NCI-H510A treated with DMSO at 0.1 percent for 48 hours (cell line): ENCODE measurements at places on chromosomes 5 and 9.

DNA sequence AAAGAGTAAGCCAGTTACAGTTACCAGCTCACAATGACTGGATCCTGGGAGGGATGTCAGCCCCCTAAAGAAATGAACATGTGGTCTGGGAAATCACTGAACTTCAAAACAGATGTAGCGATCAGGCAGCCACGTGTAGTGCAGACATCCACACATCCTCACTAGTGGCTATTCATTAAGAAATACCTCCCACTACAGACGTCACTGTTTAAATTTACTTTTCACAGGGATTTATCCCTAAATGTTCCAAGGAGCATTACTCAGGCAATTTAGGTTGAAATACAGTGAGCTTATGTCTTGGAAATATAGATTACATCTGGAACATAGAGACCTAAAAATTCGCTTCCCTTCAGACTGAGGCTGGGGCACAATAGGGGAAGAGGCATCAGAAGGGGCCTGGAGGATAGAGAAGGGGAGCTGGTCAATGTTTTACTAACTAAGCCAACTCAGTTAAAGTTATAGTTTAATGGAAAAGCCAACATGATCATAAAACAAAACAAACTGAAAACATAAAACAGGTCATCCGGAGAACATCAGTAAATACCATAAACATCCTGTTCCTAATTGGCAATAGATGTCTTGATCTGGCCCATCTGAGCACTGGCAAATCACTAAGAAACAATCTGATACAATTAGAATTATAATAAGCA is 92.3 kb downstream of the FANCC start:
- DNase-seq = no peak

GRCh38 chr9:98017306-98017705 is 34.2 kb downstream of the ANP32B start:
- no peak for DNase-seq

GRCh38 chr5:131671994-131672655 is 37.1 kb upstream of the RAPGEF6 start:
- no peak for DNase-seq

DNA sequence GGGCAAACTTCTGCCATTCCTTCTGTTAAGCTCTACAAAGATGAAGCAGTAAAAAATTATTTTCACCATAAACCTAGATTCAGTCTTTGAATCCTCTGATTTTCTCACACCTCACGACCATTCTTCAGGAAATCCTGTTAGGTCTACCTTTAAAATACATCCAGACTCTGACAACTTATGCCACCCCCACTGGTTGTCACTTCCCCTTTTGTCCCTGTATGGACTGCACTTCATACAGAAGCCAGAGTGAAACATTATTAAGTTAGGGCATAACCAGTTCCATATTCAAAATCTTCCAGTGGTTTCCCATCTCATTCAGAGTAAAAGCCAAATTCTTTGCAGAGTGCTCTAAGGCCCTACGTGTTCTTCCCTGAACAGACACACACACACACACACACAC is 499.8 kb downstream of the RASEF start:
- no peak for DNase-seq

DNA sequence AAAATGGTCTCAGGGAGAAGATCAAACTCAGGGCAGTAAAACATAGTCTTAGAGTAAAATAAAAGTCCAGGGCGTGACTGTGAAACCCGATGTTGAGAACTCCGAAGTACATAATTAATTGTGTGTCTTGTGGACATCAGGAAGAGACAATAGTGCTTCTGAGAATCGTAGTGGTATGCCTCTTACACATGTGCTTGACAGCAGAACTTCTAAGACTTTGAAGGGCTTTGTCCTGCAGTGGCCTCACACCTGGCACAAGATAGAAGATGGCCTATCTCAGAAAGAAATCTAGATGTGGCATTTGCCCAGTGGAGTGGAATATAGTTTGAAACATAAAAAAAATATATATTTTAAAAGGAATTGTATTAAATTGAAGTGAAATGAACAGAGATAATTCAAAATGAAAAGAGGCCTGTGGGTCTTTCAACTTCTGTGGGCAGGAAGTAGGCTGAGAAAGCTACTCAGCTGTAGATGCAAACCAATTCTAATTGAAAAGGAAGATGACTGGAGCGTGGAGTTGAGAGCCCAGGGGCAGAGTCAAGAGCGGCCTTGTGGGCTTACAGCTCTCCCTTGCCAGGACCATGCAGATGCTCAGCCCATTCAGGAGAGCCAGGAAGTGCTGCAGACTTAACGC is 468.4 kb downstream of the KDM4C start:
- DNase-seq = no peak

- no peak for DNase-seq
Observed at GRCh38 chr5:42595597-42595996, 161.0 kb upstream of the CCDC152 start.

DNA sequence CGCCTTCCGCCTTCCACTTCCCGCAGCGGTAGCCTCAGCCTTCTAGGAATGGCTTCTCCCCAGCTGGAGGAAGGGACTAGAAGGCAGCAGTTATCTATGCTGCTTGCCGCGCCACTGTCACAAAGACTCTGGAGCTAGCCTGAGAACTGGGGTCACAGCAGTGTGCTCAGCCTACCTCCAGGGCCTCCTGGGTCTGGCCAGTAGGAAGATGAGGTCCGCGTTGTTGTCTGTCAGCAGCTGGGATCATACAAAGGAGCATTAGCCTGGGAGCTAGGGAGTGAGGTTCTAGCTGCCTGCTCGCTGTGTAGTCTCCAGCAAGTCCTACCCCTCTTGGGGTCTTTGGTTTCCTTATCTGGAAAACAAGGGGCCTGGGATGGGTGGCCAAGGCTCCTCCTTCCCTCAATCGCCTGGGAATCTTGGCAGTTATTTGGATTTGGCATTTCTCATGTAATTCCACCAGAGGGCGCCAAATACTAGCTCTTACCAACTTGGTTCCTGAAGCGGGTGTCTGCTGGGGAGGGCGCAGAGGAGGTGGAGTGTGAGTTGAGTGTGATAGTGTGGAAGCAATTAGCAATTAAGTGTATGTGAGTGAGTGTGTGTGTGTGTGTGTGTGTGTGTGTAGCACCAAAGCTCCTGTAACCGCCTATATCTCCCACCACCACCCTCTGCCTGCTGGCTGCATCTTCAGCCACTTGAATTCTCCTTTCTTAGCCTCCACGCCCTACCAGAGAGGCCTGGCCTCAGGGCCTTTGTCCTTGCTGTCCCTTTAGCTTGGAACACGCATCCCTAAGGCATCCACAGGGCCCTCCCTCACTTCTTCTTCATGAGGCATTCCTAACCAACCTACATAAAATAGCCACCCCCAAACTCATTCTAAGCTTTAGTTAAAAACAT is 97.1 kb downstream of the ENTREP1 start:
- DNase-seq = peak; percentile 87

- DNase-seq = no peak
Observed at GRCh38 chr5:1468629-1469527, 23.6 kb upstream of the SLC6A3 start.

DNA sequence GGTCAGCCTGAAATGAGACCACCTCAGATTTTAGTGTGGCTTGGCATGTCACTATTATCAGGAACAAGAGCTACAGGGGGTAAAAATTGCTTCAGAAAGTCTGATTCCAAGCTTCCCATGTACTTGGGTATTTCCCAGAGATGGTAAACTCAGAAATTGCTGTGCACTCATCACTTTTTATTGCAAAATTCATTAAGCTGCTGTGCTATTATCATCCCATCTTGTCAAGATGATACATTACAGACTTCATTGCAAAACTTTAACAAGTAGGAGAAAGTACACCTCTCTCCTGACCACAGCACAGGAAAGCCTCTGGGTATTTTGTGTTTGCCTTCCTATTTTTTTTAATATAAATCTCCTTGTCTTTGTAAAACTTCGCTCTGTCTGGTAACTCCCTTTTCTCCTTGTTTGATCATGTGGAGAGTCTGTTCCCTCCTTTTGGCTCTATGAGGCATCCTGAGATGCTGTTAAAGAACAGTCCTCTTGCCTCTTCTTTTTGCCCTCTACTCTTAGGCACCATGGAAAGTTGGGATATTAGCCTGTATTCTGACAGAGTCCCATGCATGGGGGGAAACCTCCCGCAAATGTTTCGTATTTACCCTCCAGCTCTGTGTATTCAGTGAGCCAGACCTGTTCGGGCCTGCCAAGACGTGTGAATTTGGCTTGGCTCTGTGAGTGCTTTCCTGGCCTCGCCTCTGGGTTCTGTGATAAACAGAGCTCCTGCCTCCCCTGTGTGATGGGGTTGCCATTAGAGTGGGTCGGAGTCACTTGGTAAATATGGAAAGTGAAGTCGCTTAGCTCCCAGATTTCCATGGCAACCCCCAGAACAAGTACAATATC is 260.7 kb downstream of the NR3C1 start:
- DNase-seq = peak; percentile 35

- peak; percentile 16 for DNase-seq
Observed at GRCh38 chr5:53425687-53426511, 54.5 kb upstream of the FST start.

DNA sequence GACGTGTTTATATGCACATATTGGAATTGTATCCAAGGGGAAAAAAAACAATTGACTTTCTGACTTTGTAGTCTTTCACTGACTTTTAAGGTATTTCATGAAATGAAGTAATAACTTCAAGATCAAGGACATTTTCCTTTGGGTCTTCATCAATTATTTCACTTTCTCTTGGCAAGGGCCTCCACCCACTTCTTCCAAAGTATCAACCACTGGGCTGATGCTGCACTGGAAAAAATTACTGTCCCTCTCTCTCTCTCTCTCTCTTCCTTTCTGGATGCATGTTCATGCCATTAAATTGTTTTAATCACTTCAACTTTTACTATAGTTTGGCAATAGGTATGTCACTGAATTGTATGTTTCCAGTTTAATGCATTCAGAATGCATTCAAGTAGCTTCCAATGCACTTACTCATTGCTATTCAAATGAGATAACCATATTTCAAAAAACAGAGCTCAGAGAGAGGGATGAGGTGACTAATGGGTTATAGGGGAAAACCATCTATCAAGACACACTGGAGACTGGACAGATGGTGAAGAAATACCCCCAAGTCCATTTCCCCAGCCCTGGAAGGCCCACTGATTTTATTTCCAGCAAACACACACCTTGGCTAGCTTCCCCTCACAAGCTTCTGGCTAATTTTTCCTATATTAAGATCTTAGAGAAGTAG is 585.3 kb downstream of the EBF1 start:
- DNase-seq = no peak

- DNase-seq = no peak
Observed at GRCh38 chr5:133996683-133997252, 8.0 kb downstream of the VDAC1 start.

DNA sequence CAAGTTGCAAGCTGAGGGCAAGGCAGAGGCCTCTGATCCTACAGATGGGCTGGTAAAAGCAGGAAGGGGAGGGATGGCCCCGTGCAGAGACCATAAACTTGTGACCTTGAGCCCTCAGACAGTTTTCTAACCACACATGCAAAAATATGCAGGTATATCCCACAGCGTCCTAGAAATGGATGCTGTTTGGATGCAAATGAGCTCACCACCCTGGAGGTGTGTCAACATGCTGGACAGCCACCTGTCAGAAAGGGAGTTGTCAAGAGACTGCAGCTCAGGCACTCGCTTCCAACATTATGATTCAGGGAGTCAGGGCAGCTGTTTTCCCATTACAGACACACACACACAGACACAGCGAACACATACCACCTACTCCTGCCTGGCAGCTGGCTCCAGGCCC is 97.3 kb upstream of the PANK3 start:
- DNase-seq = no peak

DNA sequence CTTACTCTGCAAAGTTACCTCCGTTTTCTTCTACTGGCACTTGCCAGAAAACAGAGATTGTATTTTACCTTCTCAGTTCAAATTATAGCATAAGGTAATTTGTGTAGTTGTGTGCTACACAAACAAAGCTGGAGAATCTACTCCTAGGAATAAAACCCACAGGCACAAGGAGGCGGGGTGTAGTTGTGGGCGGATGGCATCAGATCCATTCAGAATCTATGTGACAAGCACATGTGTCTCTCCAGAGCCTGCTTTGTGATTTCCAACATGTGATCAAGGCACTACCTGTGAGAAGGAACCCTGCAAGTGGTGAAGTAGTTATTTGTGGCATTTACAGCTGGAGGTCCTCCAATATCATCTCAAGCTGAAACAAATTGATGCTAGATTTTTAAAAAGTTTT is 39.0 kb downstream of the GAS1 start:
- DNase-seq = no peak

DNA sequence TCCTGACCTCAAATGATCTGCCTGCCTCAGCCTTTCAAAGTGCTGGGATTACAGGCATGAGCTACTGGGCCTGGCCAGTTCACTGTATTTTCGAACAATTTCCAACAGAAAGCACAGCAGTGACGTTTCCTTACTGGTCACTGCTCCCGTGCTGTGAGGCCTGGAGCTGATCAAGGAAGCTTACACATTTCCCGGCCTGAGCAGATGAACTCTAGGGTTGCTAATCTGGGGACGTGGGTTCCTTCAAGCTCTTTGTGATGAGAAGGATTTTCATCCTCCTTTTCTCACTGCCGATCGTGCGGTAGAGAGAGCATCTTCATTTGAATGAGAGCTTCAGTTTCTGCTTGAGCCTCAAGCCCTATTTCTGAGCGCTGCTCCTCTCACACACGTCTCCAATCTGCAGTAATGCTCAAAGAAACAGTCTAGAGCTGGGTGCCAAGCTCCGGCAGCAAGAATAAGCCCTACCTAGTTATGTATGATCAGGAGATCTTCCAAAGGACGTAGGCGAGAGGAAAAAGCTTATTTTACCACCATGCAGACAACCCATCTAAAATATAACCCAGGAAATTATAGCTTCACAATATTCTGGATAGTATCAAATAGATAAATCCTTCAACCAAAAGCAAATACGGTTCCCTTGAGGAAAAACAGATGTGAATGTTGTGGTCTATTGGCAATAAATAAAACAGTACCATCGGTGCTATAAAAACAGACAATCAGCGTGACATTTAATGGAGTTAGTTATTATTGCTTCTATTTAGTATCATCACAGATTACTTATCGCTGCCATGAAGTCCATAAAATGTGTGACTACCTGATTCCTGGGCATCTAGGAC is 7.3 kb upstream of the SPATA24 start:
- no peak for DNase-seq

- DNase-seq = no peak
Observed at GRCh38 chr5:136814619-136815378, 449.5 kb upstream of the TRPC7 start.

DNA sequence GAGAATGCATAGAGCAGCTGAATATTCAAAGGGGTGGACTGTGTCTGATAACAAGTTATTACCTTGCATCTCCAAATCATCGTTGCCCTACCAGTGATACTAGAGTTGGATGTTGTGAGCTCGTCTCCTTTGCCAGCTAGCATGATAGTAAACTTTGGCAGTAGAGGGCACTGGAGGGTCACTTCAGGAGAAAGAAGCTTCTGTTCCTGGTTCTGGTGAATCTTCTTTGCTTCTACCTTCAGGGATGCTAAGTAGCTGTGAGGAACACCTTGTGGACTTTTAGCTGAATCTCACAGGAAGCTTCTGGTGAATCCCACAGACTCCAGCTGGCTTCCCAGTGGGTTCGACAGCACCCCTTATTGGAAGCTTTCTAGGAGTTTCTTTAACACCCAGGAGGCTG is 626.6 kb upstream of the SGCD start:
- no peak for DNase-seq

- DNase-seq = no peak
Observed at GRCh38 chr5:148491793-148492184, 108.0 kb downstream of the FBXO38 start.

GRCh38 chr9:26746357-26747072 is 146.1 kb downstream of the CAAP1 start:
- no peak for DNase-seq
